Fibroblast of lung (primary cell): ENCODE measurements at places on chromosomes 1 and 21.

- no peak overlapping the region for H3K4me3 ChIP-seq
- H3K36me3 ChIP-seq = no peaks in the 10 kb centered on the region
- H3K27ac ChIP-seq = no peak overlapping the region
- no peaks in the 10 kb centered on the region for H3K4me1 ChIP-seq
- no peak for DNase-seq
- no peaks in the 10 kb centered on the region for H3K27me3 ChIP-seq
Measured at GRCh38 chr1:209231476-209232156, 351.9 kb upstream of the CAMK1G start.

GRCh38 chr1:70866542-70867264 lies 180.9 kb downstream of the PTGER3 start:
- no peak overlapping the region for H3K27ac ChIP-seq
- no peaks in the 10 kb centered on the region for H3K27me3 ChIP-seq
- H3K36me3 ChIP-seq = no peaks in the 10 kb centered on the region
- no peak overlapping the region for H3K4me3 ChIP-seq
- H3K4me1 ChIP-seq = no peaks in the 10 kb centered on the region

DNA sequence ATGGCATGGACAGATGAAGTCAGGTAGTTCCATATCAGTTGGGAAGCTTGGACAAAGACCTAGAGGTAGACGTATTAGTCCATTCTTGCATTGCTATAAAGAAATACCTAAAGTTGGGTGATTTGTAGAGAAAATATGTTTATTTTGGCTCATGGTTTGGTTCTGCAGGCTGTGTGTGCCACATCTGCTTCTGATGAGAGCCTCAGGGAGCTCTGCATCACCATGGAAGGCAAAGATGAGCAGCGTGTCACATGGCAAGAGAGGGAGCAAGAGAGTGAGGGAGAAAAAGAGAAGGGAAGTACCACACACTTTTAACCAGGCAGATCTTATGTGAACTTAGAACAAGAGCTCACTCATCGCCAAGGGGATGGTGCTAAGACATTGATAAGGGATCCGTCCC lies 9.0 kb downstream of the TSACC start:
- no peak overlapping the region for H3K27ac ChIP-seq
- peak; percentile 18 for DNase-seq
- peaks cover 17% of the 10 kb centered on the region for H3K27me3 ChIP-seq
- no peak overlapping the region for H3K4me3 ChIP-seq
- no peaks in the 10 kb centered on the region for H3K36me3 ChIP-seq
- H3K4me1 ChIP-seq = peaks cover 3% of the 10 kb centered on the region

DNA sequence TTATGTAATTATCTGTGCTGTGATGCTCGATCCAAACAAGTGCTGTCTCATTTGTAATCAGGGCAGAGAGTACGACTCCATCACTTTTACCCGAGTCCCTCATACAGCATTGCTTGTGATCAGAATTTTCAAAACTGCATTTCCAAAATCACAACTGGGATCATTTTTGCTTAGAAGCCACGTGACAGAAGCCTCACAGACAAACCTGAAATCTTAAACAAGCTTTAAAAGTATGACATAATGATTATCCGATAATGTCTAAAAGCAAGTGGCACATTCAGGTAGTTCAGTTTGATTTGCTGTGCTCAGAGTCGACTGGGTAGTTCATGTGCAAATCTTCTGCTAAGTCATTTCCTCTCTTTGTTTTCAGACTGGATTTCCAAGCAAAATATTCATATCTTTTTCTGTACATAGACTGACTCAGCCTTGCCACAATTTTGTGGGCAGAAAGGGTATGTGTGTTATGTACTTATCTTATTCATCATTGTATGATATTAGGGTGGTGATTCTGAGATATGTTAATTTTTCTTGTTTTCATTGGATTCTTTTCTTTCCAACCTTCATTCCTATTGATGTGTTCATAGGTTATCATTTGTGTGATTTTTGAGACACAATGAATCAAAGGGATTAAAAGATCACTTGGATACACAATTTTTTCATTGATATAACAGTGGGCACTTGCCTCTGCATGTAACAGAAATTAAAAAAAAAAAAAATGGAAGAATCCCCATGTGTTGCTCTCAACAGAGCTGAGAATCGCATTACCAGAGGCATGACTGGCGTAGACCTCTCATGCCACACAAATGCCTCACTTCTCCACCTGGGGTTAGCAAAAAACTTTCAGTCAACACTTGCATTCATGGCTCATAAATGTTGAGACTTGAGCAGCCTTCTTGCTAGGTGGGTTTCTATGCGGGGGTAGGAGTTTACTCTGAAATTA lies 355.7 kb downstream of the LTN1 start:
- no peaks in the 10 kb centered on the region for H3K36me3 ChIP-seq
- H3K4me1 ChIP-seq = peaks cover 19% of the 10 kb centered on the region
- H3K27ac ChIP-seq = peak overlapping the region; percentile 38
- H3K4me3 ChIP-seq = no peak overlapping the region

- no peaks in the 10 kb centered on the region for H3K4me1 ChIP-seq
- H3K4me3 ChIP-seq = no peak overlapping the region
- DNase-seq = no peak
- no peaks in the 10 kb centered on the region for H3K36me3 ChIP-seq
- H3K27ac ChIP-seq = no peak overlapping the region
Measured at GRCh38 chr1:174157157-174157806, 2.0 kb upstream of the RABGAP1L start.

DNA sequence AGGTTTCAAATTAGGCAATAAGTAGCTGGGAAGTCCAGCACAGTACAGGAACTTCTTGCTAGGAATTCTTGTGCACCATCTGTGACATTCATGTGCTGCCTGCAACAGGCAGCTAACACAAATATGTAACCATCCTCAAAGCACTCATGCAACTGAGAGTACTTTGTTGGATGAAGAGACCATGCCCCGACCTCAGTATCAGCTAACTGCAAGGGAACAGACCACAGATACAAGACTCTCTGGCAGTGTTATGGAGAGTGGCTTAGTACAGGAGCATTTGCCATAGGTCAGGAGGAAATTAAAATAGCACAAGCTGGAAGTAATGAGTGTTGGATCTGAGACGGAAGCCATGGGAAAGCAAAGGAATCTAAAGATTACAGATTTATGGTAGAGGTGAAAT lies 123.6 kb downstream of the LRRC53 start:
- no peaks in the 10 kb centered on the region for H3K27me3 ChIP-seq
- H3K4me1 ChIP-seq = no peaks in the 10 kb centered on the region
- DNase-seq = no peak
- no peak overlapping the region for H3K4me3 ChIP-seq
- H3K36me3 ChIP-seq = no peaks in the 10 kb centered on the region
- H3K27ac ChIP-seq = no peak overlapping the region
